ENCODE measurements at places on chromosomes 12 and 14.

GRCh38 chr14:39974036-39974435 is 541.8 kb upstream of the FBXO33 start:
- DNase-seq: no peak

DNA sequence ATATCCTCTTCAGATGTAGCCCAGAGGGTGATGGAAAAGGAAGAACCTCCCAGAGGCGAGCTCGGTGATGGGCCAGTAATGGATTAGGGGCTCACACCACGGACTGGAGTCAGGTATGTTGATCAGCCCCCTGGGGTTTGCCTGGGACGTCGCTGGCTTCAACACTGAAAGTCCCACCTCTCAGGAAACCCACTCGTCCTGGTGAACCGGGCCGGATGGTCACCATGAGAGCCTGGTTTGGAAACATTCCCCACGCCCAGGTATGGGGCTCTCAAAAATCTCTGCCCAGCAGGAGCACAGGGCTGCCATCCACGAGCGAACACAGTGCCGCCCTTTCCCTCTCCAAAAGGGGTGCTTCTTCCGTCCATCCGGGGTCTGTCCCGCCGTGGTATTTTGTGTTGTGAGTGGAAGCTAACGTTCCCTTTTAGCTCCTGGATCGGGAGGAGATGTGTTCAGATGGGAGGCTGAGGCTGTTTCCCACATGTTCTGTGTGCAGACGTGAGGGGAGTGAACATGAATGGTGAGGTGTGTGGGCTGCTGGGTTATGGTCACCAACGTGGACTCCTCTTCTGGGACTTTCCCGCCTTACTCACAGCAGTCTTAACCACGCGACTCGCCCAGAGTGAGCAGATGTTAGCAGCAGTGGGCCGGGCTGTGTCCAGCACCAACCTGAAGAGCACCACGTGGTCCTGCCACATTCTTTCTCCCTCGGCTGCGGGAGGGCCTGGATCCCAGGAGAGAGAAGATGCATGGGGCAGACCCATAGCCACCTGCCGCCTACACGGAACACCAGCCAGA is 139.2 kb downstream of the KIF26A start:
- no peak for DNase-seq

- peak; percentile 57 for DNase-seq
Measured at GRCh38 chr14:21191809-21192446, 36.1 kb upstream of the OR5AU1 start.

DNA sequence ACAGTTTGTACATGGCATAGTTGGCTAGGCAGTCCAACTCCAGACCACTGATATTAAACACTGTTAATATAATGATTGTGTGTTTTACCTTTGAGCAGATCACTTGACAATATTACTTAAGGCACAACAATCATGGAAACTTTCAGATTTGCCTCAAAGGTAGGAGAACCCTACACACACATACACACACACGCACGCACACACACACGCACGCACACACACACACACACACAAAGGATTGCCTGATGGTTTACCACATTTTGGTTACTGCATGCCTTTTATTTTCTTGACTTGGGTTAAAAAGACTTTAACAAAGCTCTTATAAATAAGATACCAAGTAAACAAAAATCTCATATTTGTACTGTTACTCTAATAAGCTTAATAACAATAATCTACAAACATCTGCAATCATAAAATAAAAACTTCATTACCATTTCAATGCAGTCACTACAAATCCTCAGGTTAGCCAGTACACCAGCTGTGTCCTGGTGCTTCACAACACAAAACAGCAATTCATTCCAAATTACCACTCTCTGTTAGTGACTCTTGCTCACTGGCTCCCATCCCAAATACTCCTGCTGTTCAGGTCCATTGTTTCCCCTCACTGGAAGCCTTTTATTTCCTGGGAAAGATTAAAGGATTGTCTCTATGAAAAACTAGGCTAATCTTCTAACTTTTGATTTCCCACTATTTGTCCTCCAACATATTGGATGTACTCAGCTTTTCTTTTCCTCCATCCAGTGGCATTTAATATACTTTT is 175.2 kb upstream of the ATP2B1 start:
- DNase-seq: no peak

- no peak for DNase-seq
Measured at GRCh38 chr14:20580242-20580641, 7.6 kb downstream of the RNASE11 start.
